ENCODE measurements at places on chromosomes 16 and 17.
A peak's percentile ranks its signal among the peaks of the same experiment; 100 is the strongest.

DNA sequence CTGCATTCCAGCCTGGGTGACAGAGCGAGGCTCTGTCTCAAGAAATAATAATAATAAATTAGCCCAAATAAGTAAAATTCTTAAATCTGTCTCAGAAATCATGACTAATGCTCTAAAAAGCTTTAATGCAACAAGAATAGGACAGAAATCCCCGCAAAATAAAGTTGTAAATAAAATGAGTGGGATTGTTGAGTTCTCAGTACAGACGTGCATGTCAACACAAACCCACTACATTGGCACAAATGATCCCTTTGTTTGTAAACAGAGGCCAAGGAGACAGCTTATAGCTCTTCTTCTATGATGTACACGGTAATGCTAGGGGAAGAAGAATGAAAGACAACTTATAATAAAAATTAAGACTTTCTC, 6.0 kb downstream of the STAT5B start:
- no peak for DNase-seq

GRCh38 chr17:40450175-40450574, 6.9 kb downstream of the IGFBP4 start:
- DNase-seq: peak; percentile 55

DNA sequence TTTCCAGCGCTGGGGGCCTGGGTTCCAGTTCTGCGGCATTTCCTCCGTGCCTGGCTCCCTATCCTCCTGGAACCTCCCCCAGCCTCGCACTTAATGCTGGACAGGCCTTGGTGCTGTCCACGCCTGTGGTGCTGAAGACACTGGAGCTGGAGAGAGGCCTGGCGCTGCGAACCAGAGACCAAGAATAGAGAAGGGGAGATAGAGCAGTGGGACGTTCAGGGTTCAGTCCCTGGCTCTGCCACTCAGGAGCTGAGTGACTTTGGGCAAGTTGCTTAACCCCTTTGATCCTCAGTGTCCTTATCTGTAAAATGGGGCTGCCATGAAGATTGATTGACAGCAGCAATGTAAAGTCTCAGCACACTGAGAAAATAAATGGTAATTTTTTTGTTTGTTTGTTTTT, 11.9 kb downstream of the SBK1 start:
- peak; percentile 49 for DNase-seq

- DNase-seq: peak; percentile 6
These were observed 96.4 kb upstream of the SHISA6 start for GRCh38 chr17:11144358-11145233.

- no peak for DNase-seq
These were observed 875 bp downstream of the PRKCB start for GRCh38 chr16:23836404-23837311.

Data from fibroblast of the aortic adventitia (primary cell).